A172 (cell line): ENCODE measurements at places on chromosomes 1 and 21.

DNA sequence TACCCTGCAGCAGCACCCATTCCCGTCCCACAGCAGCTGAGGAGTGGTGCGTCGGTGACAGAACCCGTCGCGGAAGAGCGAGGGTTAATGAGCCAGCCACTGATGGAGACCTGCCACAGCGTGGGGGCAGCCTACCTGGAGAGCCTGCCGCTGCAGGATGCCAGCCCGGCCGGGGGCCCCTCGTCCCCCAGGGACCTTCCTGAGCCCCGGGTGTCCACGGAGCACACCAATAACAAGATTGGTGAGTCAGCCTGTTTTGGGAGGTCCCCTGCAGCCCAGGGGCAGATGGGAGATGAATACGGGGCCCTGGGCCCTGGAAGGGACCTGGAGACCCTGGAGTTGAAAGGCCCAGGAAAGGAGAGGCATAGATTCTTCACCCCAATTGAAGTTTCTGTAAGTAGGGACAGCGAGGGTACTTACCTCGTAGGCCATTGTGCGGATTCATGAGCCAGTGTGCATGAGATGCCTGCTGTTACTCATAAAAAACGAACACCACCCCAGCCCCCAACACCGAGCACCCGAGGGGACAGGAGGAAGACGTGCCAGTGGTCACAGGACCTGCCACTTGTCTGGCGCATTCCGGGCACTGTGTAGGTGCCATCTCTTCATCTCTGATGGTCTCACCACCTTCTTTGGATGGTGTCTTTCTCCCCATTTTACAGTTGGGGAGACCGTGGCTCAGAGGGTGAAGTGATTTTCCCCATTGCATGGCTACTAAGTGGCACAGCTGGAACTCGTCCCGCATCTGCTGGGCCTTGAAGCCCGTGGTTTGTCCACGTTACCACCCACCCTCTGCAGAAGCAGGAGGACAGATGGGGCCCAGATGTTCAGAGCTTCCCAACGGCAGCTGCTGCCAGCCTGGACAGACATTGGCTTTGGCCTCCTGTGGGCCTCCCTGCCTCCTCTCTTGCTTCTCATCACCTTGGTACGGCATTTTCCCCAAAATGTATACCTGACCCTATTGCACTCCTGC lies 28.3 kb upstream of the TNFRSF1B start:
- no peak for DNase-seq

GRCh38 chr1:15620155-15620545 lies 2.9 kb downstream of the DDI2 start:
- peak; percentile 42 for DNase-seq

GRCh38 chr1:167371030-167371429 lies 147.3 kb downstream of the CD247 start:
- DNase-seq: no peak

DNA sequence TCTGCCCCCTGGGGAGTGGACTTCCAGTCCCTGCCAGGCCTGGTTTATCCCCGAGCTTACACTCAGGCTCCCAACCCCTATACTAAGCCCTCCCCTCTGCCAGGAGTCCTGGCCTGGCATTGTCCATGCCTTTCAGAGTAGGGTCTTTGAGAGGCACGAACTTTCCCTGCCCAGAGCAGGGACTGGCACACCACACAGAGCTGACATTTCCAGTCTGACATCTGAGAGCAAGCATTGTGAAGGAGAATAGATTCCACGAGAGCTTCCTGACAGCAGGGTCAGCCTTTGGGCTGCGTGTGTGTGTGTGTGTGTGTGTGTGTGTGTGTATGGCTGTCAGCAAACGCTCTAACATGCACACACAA lies 59.5 kb upstream of the LAPTM5 start:
- no peak for DNase-seq
